Ammon's horn (tissue), 1 donor: ENCODE measurements at places on chromosomes 3 and 15.

DNA sequence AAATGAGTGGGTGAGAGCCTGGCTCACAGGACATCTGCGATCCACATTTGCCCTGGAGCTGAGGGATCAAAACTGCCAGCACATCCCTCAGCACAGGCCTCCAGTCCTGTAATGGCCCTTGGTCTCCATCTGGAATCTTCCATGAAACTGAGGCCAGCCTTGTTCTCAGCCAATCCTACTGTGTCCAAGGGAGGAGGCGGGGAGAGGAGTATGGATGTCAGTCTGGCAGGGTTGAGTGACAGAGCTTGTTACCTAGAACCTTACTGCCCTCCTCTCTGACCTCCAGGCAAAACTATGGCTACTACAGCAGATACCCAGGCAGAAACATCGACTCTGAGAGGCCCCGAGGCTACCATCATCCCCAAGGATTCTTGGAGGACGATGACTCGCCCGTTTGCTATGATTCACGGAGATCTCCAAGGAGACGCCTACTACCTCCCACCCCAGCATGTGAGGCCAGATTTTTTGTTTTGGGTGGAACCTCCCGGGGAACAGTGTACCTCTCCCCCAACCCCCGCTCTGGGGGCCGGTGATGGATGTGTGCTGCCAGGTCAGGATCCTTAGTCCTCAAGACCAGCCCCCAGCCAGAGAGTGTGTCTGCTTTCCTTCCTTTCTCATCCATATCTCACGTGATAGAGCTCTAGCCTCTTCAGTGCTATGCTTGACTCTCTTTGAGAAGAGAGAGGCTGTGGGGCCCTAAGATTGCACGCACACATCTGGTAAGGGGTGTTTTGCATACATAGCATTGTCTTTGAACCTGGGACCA is 41.3 kb downstream of the CHDH start:
- DNase-seq, result no peak

- no peak for DNase-seq
Measured at GRCh38 chr3:174186377-174186989, 672.7 kb upstream of the NAALADL2 start.

DNA sequence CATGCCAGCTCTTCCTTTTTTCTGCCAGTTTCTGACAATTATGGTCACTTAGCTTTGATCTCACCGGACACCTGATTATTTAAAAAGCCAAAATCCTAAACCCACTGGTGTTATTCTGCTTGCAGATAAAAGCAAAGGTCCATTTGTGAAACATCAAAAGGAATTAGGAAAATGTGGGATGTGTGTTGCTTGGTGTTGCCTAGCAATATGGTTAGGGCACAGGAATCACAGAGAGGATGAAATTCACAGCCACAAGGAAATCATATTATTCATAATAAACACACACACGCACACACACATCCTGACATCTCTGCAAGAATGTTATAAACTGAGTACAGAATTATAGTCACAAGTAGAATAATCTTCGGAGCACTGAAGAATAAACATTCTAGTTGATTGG is 89.3 kb upstream of the BHLHE40 start:
- no peak for DNase-seq

GRCh38 chr3:81425198-81425868 is 336.1 kb downstream of the GBE1 start:
- no peak for DNase-seq

- DNase-seq, result no peak
Measured at GRCh38 chr15:35654332-35654731, 108.4 kb upstream of the DPH6 start.

- no peak for DNase-seq
Measured at GRCh38 chr15:94722024-94722636, 490.8 kb downstream of the MCTP2 start.

DNA sequence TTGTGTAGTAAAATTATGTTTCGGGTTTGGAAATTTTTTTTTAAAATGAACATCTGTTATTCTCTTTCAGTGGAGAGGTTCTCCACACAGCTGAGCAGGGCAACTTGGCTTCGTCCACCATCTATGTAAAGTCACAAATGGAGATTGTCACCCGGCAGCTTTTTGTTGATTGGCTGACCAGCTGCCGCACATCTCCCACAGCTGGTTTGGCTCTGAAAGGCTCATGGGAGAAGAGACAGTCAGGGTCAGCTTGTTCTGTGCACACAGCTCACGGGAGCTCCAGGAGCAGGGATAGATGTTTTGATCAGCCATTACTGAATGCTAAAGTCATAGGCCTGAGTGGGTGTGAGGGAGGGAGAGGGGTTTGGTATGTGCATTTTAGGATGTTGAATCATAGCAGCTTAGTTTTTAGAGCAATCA is 12.9 kb upstream of the CCDC80 start:
- no peak for DNase-seq

DNA sequence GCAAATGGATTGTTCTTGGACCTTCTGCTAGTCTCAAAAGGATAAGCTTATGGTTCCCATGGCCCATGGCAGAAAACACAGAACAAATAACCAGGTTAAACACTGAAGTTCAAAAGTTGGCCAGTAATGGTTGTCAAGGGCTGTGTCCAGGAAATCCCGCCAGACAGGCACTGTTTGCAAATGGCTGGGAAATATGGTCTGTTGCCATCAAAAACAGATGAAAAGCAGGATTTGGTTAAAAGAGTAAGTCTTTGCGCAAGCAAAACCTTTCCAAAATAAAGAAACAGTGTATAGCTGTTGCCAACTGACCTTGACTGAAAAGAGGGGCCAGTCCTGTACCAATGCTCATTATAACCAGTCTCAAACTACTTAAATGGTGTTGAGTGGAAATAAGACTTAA is 58.6 kb downstream of the WWTR1 start:
- peak; percentile 15 for DNase-seq

GRCh38 chr3:58321791-58322190 is 10.9 kb upstream of the PXK start:
- DNase-seq, result no peak

- no peak for DNase-seq
Measured at GRCh38 chr3:14803101-14803980, 15.4 kb upstream of the FGD5 start.
